ENCODE measurements at places on chromosomes 7 and 10. TPM values are rescaled to one million over a fixed set of nuclear protein-coding genes. Genes with fewer than 3 reads are reported as not detected.
A peak's percentile ranks its signal among the peaks of the same experiment; 100 is the strongest.

DNA sequence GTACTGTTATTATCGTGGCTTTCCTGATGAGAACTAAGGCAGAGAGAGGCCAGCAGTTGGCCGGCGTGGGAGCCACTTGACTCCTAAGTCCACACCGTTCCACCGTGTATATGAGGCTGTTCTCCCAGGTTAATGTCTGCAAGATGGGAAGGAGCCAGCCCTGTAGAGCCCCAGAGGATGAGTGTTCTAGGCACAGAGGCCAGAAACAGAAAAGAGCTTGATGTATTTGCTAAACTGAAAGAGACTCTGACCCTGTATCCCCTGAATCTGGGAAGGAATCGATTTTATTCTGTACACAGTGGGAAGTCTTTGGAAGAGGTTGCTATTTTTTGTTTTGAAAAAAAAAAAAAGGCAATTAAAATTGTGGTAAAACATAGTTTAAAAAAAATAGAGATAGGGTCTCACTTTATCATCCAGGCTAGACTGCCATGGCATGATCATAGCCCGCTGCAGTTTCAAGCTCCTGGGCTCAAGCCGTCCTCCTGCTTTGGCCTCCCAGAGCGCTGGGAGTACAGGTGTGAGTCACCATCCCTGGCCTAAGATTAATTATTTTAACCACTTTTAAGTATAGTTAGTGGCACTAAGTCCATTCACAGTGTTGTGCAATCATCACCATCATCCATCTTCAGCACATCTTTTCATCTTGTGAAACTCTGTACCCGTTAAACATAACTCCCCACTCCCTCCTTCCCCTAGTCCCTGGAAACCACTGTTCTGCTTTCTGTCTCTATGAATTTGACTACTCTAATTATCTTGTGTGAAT is 348.8 kb downstream of the SDK1 start:
- no peak for DNase-seq

GRCh38 chr7:107939573-107940489 is 48.8 kb downstream of the DLD start:
- DNase-seq, result no peak

DNA sequence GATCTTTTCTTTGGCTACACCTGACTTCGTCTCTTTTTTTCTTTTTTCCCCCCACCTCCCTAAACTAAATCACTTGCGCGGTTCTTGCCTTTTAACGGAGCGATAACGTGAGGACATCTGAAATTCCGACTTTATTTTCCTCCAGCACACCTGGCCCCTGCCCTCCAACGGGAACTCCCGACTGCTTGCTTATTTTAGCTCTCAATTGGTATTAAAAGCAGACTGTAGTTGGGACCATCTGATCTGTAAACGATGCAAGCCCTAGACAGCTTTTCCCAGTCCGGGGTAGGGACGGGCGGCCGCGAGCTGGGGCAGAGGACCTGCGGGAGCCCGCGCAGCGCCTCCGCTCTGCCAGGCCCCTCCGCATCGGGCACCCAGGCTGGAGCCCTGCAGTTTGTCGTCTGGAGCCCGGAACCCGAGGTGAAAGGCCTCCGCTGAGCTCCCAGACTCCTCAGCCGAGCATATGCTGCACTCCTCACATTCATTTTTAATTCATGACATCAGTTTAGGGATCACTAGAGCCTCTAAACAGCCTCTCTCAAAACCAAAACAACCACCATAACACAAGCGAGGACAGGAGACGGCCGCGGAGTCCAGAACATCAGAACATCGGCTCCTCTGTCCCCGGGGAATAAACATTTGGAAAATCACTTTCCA is 10.0 kb upstream of the EMX2 start:
- peak; percentile 74 for DNase-seq

DNA sequence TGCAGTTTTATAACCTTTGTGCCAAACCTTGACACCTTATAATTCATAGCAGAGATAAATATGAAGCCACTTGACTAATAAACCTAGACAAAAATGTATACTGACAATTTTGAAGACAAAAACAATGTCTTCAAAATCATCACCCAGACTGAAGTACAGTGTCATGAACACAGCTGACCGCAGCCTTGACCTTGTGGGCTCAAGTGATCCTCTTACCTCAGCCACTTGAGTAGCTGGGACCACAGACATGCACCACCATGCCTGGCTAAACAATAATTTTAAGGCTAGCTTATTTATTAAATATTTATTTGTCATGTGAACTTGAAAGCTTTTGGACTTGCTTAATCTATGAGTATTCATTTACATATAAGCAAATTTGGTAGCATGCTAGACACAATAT is 24.3 kb downstream of the IL6 start:
- no peak for DNase-seq

DNA sequence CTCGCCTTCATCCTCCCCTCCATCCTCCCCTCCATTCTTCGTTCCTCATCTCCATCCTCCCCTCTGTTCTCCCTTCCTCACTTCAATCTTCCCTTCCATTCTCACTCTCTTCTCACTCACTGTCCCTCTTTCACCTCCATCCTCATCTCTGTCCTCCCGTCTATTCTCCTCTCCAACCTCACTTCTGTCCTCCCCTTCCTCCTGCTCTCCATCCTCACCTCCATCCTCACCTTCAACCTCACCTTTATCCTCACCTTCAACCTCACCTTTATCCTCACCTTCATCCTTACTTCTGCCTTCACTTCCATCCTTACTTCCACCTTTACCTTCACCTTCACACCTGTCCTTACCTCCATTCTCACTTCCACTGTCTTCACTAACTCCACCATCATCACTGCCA is 11.3 kb upstream of the RABGEF1 start:
- DNase-seq, result no peak

Gene NPTX2
- total RNA-seq, result 13.7 TPM

DNA sequence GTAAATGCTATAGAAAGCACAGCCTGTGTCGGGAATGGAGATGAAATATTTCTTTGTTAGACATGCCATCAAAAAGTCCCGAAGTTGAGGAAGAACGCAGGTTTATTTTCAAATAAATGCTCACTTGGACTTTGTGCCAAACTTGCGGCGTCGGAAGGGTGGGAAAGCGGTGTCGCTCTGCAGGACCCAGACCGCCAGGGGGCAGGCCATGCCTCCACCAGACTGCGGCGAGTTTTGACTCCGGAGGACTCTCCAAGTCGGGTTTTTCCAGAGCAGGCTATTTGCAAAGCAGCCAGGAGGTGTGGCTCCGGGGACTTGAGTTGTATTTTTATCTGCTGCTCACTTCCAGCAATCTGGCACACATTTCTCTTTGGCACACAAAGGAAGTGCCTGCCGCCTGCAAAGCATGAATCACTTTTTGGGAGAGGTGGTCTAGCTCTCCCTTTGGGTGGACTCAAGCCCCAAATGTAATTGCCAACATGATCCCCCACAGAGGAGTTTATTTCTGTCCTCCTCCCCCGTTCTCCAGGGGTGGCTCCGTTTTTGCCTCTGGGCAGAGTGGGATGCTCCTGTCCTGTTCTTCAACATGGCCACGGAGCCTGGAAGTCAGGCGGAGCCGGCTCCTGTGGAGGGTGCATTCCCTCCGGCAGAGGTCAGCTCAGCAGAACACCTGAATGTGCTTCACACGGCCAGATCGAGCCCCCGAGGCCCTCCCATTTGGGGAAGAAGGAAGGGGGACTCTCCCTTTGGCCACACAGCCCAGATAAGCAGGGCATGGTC is 82.3 kb upstream of the GPR26 start:
- peak; percentile 92 for DNase-seq

Gene NEUROG3
- total RNA-seq, result not detected

DNA sequence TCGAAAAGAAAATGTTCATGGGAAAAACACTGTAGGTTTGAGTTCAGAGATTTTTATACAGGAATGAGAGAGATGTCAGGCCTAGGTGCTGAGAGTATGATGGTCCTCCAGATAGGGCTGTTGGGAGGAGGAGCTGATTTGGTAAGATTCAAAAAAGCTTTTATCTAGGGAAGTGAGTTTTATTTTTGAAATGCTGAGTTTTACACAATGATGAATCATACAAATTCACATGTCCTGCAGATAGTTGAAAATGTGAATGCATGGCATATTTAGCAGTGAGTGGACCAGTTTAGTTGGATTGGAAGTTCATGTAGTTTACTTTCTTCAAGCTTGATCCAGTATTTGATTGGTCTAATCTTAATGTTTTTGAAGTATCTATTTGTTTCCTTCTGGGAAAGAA is 154.8 kb downstream of the LRRC4 start:
- no peak for DNase-seq

GRCh38 chr10:86162696-86163400 is 203.7 kb downstream of the GRID1 start:
- peak; percentile 37 for DNase-seq

Gene CFAP70
- total RNA-seq, result 5.7 TPM

DNA sequence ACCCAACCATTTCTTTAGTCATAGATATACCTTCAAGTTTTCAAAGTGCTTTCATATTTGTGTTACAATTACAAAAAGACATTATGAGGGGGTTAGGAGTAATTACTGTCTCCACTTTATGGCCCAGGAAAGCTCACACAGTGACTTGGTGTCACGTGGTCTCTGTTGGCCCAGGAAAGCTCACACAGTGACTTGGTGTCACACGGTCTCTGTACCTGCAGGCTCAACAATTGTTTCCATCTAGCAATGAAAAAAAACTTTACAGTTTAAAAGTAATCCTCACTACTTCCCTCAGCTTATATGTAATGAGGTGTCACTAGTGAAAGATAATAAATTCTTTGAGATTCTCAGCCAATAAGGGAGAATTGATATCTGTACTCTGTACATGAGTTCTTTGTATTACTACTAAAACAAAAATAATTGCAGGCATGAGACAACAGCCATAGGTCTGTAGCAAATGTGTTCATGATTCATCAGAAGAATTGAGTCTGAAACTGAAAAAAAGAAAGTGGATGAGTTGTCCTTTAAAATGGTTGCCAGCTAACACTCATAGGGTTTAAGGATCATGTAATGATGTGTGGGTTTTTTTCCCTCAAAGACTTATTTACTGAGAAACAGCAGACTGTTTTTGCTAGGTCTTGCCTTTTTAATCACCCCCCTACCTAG is 10.9 kb downstream of the OGDH start:
- DNase-seq, result no peak

Gene COL28A1
- 2.2 TPM for total RNA-seq

DNA sequence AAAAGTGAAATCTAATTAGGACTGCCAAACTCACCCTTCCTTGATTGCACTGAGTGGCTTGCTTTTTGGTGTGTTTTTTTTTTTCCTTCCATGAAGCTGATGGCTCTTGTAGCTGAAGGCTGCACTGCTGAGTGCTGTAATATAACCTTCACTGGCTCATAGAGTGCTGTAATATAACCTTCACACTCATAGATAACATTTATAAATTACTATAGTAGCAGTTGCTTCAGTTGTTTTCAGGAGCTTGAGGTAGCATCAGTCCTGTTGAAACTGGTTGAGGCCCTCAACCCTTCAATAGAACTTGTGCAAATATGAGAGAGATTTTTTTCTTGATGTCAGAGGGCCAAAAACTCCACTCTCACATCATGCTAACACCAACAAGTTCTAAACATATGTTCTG is 404.9 kb upstream of the MBL2 start:
- no peak for DNase-seq

DNA sequence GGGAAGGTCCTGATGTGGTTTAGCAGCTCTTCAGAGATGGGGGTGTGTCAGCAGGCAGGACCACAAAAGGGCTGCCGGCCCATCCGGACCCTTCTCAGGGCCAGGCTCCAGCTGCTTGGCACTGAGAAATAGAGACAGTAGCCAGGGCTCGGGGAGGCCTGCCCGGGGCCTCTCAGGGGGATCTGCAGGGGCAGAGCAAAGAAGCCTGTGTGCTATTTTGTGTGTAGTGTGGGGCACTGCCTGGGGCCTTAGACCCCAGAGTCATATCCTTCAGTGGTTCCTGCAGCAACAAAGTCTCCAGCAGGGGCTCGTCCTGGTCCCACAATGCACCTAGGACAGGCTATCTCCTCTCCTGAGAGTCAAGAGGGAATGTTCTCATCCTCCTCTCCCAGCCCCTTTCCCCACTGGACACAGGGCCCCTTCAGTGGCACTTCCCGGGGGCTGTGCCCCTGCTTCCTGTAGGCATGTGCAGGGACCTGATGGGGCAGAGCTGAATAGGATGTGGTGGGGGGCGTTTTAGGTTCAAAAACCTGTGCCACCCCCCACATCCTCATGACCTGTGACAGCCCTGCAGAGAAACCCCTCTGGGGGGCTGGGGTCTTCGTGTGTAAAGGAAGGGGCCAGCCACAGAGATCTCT is 159.5 kb upstream of the RHEB start:
- no peak for DNase-seq

DNA sequence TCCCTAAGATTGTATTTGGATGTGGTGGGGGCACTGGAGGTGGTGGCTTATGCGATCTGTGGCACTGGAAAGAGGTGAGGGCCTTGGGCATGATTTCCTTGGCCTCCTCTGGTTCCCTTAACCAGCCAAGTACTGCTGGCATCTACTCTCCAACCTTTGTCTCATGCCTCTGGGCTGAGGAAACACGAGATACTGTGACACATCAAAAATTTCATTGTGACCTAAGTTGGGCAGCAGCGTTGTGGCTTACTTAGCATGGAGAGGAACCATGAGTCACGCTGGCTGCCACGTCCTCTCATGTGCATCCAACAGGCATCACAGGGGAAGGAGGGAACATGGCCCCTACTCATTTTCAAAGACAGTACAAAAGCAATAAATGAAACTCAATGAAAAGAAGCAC is 29.7 kb upstream of the GSDME start:
- peak; percentile 78 for DNase-seq

GRCh38 chr10:36608866-36609265 is 516.5 kb upstream of the ANKRD30A start:
- no peak for DNase-seq
